Iris pigment epithelial cell (primary cell): ENCODE measurements at places on chromosomes 1 and 21.

DNA sequence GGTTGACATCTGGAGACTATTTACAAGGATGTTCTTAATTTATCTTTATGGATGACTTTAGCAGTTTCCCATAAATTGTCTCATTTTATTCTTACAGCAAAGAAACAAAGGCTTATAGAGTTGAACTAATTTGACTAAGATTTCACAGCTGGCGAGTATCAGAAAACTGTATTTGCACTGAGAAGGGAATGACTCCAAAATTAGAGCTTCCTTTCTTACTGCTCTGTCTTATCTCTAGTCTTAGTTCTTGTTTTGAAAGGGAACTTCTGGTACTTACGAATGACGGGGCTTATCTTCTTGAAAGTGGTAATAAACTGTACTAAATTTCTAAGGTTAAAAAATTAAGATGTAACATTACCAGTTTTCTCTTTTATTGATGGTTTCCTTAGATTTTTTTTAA, 13.6 kb downstream of the CNST start:
- no peak for DNase-seq

GRCh38 chr21:30463713-30464112, 16.5 kb downstream of the KRTAP19-1 start:
- no peak for DNase-seq

DNA sequence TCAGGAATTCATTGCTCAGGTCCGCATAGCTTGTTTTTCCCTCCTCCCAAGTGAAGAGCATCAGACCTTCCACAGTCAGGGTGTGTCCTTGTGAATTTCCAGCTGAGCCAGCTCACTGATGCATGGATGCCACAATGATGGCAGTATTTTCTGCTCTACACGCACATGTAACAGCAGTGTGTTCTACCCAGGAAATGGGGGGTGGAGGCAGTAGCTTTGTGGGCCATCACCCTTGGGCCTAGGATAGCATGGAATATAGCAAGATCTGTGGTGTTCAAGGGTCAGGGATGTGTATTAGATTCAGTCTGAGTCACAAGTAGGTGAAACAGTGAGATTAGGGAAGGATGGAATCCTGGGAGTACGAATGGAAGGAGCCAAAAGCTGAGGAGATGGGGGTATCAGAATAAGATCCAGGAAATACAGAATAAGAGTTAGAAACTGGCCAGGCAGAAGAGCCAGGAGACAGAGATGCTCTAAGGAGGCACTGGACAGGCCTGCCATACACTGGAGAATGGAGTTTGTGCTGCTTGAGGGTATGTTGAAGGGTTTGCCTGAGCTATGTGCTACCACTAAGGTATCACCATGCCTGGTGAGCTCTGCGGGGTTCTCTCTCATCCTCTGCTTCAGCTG, 90.6 kb upstream of the CNIH3 start:
- no peak for DNase-seq

DNA sequence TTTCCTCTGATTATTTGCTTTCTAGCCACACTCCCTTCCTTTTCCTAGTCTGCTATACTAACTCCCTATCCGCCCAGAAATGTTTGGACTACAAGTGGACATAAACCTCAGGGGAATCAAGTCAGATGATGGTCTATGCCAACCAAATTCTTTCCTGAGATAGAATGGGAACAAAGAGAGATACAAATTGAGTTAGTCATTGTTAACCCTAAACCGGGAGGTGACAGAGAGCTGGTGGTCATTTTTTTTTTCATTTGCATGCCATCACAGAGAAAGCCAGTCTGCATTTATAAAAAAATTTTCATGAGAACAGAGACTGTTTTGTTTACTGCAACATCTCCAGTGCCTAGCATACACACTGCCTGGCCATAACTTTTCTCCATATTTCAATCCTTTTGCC, 35.0 kb downstream of the MYSM1 start:
- no peak for DNase-seq

DNA sequence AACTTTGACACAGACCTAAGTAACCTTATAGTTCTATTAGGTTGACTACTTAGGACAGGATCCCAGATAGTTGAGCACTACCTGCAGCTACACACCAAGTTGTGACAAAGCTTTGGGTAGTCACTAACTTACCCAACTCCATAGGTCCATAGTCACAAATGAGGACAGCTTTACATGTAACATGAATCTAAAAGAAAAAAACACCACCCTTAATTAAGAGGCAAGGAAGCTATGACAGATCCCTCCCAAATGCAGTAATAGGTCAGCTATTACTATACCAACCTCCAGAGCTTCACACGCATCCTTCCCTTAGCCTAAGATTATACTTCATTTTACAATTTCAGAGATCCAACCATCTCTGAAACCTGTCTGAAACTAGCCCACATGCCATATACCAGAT, 12.7 kb upstream of the RAB42 start:
- no peak for DNase-seq

DNA sequence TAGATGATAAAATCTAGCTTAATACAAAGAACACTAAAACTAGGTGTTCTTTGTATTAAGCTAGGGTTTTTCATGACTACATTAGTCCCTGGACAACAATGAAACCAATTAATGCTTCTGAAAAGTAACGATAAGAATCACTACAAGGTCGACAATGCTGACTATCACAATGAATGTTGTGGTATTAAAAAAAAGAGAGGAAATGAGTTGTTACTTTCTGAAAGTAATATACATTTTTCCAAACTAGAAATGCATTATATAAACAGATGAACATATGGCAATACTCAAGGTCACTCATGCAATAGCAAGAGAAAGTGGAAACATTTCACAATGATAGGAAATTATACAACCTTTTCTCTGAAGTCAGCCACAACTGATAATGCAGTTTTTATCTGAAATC, 19.0 kb downstream of the DPH5 start:
- peak; percentile 67 for DNase-seq

DNA sequence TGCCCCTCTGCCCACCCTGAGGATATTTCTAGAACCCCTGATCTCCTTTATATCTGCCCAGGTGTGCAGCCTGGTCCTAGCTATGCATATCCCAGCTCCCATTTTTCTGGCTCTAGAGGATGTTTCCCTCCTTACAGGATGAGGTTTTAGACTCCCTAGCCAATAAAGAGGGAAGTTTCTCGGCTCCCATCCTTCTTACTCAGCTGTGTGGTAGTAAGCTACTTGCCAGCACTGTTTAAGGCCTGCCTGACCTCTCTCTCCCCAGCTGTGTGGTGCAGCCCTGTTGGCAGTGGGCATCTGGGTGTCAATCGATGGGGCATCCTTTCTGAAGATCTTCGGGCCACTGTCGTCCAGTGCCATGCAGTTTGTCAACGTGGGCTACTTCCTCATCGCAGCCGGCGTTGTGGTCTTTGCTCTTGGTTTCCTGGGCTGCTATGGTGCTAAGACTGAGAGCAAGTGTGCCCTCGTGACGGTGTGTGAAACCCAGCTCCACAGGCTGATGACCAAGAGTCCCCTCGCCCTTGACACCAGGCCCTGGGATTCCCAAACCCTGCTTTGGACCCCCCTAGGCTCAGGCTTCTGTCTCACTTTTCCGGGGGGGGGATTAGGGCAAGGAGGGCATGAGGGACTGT, 7.8 kb upstream of the P3R3URF start:
- no peak for DNase-seq

DNA sequence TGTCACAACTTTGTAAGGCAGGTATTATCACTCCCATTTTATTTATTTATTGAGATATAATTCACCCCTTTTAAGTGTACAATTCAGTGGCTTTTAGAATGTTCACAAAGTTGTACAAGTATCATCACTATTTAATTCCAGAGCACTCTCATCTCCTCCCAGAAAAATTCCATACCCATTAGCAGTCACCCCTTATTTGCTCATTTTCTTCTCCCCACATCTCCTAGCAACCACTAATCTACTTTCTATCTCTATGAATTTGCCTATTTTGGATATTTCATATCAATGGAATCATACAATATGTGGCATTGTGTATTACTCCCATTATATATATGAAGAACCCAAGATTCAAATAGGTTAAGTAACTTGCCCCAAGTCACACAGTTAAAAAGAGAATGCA, 7.0 kb downstream of the DSTYK start:
- DNase-seq, result peak; percentile 53

DNA sequence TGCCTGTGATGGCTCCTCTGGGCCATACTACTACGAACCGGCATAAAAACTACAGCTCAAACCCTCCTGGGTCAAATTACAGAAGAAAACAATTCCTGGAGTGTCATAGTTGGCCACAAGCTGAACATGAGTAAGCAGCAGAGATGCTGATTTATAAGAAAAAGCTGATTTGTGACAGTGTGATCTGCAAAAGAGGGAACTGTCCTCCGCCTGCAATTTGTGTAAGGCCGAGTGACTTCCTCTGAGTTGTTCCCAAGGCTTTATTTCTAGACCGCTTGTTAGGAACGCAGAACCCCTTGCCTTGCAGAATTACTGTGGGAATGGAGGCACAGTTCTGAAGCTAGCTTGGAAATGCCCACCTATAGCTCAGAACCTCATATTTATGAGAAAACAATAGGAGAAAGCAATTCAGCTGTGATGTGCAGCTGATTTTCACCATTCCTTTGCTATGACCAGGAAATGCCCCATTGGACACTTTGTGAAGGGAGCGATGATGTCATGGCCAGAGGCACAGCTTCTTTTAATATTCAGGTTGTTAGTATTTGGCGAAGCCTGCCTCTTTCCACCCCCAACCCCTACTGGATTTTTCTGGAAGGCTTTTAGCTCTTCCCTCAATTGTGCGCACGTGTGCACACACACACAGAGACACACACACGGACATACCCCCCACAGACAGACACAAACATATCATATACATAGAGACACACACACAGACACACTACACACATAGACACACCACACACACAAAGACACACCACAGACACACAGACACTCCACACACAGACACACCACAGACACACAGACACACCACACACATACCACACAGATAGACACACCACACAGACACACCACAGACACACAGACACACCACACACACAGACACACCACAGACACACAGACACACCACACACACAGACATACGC, 47.6 kb downstream of the IER5 start:
- DNase-seq, result peak; percentile 89

GRCh38 chr1:41427122-41427913, 57.2 kb downstream of the EDN2 start:
- DNase-seq, result no peak

GRCh38 chr1:82323144-82323841, 522.6 kb downstream of the ADGRL2 start:
- no peak for DNase-seq

GRCh38 chr1:211099393-211099792, 34.6 kb downstream of the KCNH1 start:
- no peak for DNase-seq

- DNase-seq, result peak; percentile 95
Observed at GRCh38 chr1:111690306-111690617, 48.9 kb downstream of the INKA2 start.

DNA sequence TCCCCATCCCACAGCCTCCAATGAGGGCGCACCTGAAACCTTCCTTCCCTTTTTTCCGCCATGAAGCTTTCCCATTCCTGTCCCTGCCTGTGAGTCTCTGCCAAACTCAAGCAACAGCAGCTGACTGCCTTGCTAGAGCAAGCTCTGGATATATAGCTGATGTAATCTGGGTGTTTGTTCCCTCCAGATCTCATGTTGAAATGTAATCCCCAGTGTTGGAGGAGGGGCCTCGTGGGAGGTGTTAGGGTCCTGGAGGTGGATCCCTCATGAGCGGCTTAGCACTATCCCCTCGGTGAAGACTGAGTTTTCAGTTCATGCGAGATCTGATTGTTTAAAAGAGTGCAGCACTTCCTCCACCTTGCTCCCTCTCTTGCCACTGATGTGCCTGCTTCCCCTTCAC, 204.4 kb upstream of the MAP1LC3C start:
- no peak for DNase-seq

DNA sequence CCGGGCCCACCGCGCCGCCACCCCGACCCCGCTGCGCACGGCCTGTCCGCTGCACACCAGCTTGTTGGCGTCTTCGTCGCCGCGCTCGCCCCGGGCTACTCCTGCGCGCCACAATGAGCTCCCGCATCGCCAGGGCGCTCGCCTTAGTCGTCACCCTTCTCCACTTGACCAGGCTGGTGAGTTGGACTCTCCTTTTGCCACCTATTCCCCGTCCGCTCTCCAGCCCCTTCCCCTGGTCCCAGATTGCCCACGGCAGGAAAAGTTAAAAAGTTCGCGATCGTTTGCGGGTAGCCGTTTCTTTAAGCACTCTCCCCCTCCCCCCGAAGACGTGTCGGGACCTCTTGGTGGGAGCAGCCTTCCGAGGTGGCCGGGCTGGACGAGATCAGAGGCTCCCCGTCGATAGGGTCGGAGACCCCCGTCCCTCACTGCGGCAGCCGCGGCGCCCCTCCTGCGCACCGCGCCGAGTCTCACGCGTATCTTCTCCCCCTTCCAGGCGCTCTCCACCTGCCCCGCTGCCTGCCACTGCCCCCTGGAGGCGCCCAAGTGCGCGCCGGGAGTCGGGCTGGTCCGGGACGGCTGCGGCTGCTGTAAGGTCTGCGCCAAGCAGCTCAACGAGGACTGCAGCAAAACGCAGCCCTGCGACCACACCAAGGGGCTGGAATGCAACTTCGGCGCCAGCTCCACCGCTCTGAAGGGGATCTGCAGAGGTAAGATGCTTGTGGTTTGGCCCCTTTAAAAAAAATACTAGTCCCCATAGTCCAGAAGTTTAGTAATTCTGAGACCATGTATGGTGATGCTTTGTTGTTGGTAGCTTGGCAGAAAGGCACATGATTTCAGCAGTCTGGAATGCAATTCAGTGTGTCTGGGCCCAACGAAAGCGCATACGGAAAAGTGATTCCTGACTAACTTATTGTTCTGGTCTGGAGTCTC, 576 bp downstream of the CCN1 start:
- peak; percentile 78 for DNase-seq

- no peak for DNase-seq
Observed at GRCh38 chr1:209491496-209491895, 92.0 kb upstream of the CAMK1G start.

DNA sequence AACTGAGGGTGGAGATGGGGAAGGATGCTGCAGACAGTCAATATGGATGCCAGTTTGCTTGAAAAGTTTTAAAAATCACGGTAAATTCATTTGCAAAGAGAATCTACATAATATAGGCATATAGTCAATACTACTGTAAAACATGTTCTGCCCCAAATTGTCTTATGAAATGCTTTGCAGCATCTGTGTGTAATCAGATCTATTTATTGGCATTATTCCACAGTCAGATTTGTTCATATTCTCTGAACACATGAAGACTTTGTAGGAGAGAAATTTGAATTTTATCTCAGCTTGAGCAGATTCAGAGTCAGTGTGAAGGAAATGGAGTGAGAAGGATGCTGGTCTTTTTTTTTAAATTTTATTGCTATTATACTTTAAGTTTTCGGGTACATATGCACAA, 88.5 kb downstream of the PLPPR4 start:
- no peak for DNase-seq
